ENCODE measurements at places on chromosomes 4 and X. TPM values are rescaled to one million over a fixed set of nuclear protein-coding genes. Genes with fewer than 3 reads are reported as not detected.

DNA sequence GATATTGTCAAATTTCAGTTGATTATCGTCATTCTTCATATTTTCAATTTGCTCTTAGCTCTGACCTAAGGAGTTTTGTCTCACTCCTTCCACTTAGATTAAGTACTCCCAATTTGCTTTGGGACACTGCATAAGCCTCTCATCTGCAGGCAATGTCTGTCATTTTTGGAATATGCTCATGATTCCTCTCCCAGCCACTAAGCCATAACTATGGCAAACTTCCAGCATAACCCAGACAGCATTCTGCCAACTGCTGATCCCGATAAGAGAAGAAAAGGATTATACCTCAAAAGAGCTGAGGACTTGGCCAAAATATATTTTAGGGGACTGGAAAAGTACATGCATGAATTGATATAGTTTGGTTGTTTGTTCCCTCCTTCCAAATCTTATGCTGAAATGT lies 444.4 kb downstream of the GABRG1 start:
- no peak for DNase-seq

GRCh38 chr4:77155631-77156452 lies 1.2 kb upstream of the CCNG2 start:
- DNase-seq, result peak; percentile 66

GPR173 gene
- 14.4 TPM for polyA plus RNA-seq

- no peak for DNase-seq
Observed at GRCh38 chrX:41518127-41518840, 71.1 kb downstream of the NYX start.

AMBN gene
- 0.08 TPM for polyA plus RNA-seq

ARMCX6 gene
- 96.7 TPM for polyA plus RNA-seq

FAM47A gene
- not detected for polyA plus RNA-seq

DNA sequence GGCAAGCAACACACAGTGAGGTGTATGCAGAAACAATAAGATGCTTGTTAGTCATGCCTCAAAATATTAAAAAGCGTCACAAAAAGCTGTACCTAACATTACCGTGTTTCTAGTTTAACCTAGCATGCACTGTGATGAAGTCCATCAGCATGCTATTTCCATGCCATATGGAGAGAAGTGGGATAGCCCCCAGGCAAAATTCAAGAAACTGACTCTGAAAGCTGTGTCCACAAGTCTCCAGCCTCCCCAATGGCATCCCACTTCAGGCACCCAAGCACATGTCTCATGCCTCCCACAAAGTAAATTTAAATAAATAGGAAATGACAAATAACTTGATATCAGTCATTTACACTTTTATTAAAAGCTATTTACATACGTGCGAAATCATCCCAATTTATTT lies 10.8 kb downstream of the GABRA2 start:
- DNase-seq, result no peak

GRCh38 chr4:148782284-148782683 lies 340.1 kb upstream of the NR3C2 start:
- DNase-seq, result no peak

DNA sequence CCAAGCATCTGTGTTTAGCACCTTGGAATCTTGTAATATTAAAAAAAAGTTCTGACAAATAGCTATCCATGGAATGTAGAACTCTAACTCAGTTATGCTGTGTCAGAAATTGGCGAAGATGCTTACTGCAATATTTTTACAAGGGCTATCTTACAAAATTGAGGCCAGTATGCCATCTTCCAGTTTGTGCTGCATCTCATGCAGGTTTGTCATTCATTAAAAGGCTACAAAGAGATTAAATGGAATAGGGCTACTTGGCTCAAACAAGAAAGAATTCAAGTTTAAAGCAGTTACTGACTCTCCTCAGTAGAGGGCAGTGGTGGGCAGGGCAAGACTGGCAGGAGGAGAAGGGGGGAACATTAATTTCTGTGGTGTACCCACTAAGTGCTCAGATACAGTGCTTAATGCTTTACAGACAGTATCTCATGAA lies 66.5 kb downstream of the SHROOM4 start:
- no peak for DNase-seq

- DNase-seq, result no peak
Observed at GRCh38 chrX:151488677-151489076, 74.8 kb upstream of the PASD1 start.

DNA sequence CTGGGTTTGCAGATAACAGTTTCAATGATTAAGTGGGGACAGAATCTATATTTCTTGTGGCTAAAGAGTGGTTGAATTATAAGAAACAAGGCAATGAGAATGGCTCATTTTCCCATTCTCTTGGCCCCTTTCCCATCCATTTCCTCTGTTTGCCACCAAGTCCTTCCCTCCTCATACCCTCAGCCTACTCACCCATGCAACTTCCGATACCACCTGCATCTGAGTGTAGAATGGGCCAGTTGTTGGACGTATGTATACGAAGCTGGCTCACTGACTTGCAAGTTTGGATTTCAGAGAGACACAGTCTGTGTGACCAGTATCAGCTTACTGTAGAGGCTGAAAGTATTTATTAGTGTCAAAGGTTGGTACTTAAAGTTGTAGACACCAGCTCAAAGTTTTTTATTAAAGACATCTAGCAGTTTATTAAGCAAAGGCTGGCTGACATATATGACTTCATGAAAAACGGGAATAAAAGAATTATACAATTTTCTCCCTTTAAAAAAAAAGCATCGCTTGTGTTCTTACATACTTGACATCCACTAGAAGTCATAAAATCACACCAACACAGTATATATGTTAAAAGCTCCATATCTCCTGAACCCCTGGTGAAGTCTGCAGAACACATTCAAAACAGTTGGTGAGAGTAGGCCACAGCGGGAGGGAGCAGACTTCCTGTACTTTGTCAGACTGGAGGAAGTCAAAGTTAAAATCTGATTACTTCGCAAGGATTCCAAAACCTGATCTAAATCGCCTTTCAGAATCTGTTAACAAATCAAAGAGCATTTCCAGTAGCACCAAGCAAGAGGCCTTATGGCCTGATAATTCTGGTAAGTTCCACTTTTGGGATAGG lies 22.4 kb upstream of the STIM2 start:
- no peak for DNase-seq

Data from muscle of back (tissue), 13 donors.